ENCODE measurements at places on chromosomes 3 and 15.

- no peak for DNase-seq
Observed at GRCh38 chr3:130783629-130784028, 37.0 kb upstream of the PIK3R4 start.

DNA sequence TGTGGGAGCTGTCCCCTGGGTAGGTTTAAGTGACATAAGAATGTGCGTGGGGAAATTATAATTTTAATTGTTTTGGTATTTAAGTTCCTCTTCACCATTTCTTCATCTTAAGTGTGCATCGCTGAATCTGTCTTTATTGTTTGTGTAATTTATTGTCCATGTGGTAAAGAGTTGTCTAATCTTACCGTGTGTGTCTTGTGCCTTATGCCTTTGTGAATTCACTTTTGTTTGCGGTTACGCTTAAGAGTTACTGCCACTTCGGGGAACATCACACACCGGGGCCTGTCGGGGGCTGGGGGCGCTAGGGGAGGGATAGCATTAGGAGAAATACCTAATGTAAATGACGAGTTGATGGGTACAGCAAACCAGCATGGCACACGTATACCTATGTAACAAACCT, 767 bp downstream of the WDR48 start:
- no peak for DNase-seq

- DNase-seq, result no peak
Observed at GRCh38 chr3:5136919-5137429, 14.9 kb downstream of the ARL8B start.

- DNase-seq, result no peak
Observed at GRCh38 chr3:24393316-24393715, 101.3 kb downstream of the THRB start.

- DNase-seq, result no peak
Observed at GRCh38 chr3:63980019-63980418, 43.3 kb downstream of the PSMD6 start.

DNA sequence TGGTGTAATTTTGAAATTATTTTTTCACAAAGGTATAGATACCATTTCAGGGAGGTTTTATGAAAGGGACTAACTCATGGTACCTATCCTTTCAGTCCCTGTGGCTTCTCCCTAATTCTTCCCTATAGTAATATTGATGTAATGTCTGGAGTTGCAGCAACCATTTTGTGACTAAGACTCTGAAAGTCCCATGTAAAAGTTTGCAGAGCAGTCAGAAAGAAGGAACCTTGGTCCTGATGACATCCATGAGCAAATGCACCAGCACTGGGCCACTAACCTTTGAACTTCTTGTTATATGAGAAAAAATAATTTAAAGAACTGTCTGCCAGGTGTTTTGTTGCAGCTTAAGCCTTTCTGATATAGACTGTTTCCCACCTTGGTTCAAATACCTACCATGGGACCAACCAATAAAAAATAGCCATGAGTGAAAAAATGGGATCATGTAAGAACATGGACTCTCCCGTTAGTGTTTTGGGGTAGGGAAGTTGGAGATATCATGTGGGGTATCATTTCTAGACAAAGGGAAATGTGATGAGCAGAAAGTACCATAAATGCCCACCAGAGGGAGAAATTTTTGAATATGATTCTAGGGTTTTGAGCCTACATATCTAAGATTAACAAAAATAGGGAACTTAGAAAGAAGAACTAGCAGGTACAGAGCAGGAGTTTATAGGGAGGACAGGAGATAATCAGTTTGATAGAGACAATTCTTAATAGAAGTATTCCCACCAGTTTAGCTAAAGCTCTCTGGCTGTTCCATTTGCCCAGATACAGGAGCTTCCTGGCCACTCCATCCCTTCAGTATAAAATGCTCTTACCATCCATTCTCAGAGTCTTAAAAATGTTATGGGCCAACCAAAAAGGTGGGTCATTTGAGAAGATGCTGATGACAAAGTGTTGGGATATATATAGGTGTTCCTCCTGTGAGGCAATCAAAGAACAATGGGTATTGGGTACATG, 3.4 kb upstream of the CPOX start:
- DNase-seq, result peak; percentile 13

GRCh38 chr3:40307176-40307575, 2.3 kb upstream of the EIF1B start:
- no peak for DNase-seq

DNA sequence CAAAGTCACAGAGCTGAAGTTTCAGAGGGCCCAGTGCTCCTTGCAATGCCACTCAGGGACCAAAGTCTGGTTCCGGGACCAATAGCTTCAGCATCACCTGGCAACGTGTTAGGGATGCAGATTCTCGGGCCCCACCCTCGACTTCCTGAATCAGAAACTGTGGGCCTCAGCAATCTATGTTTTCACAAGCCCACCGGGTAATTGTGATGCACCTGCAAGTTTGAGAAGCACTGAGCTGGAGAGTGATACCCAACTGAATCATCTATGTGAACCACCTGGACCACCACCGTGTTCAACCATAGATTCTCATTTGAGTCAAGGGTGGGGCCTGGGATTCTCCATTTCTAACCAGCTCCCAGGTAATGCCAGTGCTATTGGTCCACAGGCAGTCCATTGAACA, 55.7 kb downstream of the CORO2B start:
- DNase-seq, result no peak

- peak; percentile 92 for DNase-seq
Observed at GRCh38 chr15:58929891-58930416, 3.5 kb downstream of the SLTM start.

GRCh38 chr3:134656211-134656800, 5.5 kb upstream of the KY start:
- DNase-seq, result no peak

DNA sequence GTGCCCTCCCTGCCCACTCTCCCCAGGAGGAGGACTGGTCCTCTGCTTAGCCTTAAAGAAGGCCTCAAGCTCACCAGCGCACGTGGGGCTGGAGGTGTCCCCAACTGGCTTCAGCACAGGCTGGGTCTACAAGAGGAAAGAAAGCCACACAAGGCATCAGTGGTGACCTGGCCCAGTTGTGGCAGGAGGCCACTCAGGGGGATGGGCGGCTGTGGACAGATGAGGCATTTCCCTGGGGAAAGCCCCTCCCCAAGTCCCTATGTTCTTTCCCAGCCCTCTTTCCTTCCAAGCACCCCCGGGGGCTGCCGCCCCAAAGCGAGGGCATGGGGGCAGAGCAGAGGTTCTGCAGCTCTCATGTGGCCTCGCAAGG, 155.2 kb upstream of the TLE3 start:
- DNase-seq, result no peak

DNA sequence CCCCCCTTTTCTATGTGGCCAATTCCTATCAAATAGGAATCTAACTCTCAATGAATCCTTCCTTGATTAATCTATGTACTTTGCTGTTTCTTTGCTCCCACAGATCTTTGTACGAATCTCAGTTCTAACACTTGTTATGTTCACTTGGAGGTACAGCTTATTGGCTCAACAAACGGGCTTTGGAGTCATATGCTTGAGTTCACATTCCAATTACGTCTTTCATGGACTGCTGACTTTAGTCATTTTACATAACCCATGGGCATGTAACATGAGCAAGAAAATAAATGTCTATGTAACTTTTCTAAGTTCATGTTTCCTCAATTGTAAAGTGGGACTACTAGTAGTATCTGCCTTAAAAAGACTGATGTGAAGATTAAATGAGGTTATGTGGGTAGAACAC, 123.2 kb upstream of the TBC1D5 start:
- DNase-seq, result no peak

GRCh38 chr15:75163150-75163564, 38.5 kb upstream of the C15orf39 start:
- DNase-seq, result no peak

GRCh38 chr3:100316641-100317069, 17.9 kb upstream of the NIT2 start:
- DNase-seq, result peak; percentile 33

- DNase-seq, result no peak
Observed at GRCh38 chr3:171955598-171955997, 83.8 kb upstream of the FNDC3B start.

DNA sequence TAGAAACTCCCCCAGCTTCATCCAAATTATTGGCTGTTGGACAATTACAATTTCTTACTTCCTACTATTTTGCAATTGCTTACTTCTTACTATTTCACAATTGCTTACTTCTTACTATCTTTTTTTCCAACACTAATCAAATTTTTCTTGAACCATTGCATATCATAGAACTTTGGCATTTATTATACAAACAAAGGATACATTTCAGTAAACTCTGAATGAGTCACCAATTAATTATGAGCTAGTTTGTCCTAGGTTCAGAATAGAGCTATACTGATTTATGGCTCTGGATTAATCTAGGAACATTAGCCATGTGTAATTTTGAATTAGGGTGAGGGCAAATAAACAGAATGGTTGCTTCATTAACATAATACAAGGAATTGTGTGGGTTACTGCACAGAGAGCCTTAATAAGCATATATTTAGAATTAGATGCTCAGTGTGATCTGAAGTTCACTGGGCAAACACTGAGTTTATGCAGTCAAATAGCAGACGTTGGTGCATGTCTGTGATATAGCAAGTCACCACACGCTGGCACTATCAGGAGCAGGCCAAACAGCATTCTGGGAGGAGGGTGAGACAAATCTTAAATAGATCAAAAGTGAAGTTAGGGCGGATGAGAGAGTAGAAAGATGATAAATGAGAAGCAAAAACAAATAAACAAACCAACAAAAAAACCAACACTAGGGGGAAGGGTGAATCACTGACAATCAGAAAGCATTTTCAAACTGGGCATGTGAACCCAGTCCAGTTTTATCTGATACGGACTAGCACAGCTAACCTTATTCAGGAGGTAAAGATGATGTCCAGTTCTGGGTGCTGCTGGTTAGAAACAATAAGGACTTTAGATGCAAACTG, 21.5 kb downstream of the GABRR3 start:
- DNase-seq, result peak; percentile 70

DNA sequence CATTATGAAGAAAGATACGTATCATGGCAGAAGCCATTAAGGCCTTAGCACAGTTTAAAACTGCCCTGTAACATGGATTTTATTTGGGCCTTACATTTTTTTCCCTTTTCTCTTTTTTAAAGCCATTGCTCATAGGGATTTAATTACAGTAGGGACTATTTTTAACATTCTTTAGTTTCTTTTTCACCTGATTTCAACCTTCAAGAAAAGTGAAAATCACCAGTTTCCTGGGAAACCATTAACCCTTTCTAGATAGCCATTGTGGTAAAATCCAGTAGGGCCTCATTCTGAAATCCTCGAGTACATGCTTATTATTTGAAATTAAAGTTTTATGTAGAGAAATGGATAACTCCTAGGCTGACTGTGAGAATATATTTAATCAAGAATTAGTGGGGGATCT, 3.1 kb downstream of the SPRED1 start:
- DNase-seq, result no peak

DNA sequence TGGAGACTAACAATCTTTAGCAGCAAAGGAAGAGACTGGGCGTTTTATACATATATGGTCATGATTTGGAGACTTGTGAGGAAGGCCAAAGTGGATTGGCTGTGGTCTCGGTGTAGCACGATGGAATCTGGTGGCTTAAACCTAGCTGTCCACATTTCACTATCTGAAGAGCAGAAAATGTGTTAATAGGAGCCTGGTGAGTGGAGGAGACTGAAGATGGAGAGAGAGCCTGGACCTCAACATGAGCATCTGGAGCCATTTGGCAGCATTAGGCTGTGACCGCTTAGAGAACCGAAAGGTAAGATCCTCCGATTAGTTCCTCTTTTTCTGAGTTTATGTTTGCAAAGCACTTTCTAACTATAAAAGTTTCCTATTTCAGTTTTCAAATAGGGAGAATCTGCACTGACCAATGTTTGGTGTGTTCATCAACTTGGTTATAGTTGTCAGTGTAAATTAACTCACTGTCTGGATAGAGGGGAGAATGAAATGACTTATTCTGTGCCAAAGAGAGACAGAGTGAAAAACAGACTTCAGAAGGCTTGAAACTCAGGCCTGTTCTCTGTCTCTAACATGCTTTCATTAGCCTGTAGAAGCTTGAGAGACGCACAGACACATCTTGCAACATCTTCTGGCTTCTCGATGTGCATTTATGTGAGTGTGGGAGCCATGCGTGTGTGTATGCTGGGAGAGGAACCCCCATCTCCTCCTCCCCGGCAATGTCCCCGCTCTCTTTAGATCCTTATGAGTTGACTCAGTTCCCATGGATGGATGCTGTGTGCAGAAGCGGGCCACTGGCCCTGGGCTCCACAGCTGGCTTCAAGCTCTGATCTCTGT, 244.7 kb upstream of the TBL1XR1 start:
- DNase-seq, result no peak

DNA sequence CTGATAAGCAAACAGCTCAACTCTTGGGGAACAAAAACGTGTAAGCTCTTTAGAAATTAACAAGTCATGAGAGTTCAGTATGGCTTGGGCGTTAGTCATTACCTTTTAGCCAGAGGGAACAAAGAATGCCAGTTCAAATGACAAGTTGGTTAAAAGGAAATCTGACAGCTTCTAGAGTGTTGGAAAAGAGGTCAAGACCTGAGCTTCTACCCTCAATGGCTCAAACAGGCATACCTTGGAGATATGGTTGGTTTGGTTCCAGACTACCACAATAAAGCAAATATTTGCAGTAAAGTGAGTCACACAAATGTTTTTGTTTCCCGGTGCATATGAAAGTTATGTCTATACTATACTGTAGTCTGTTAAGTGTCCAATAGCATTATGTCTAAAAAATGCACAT, 136.1 kb downstream of the CACNA1D start:
- DNase-seq, result no peak

- DNase-seq, result no peak
Observed at GRCh38 chr3:58544541-58544940, 7.6 kb upstream of the ACOX2 start.

- no peak for DNase-seq
Observed at GRCh38 chr15:56640127-56640526, 93.2 kb downstream of the ZNF280D start.

Measured in HAP-1 (cell line).